ENCODE measurements at places on chromosomes 4 and X.

DNA sequence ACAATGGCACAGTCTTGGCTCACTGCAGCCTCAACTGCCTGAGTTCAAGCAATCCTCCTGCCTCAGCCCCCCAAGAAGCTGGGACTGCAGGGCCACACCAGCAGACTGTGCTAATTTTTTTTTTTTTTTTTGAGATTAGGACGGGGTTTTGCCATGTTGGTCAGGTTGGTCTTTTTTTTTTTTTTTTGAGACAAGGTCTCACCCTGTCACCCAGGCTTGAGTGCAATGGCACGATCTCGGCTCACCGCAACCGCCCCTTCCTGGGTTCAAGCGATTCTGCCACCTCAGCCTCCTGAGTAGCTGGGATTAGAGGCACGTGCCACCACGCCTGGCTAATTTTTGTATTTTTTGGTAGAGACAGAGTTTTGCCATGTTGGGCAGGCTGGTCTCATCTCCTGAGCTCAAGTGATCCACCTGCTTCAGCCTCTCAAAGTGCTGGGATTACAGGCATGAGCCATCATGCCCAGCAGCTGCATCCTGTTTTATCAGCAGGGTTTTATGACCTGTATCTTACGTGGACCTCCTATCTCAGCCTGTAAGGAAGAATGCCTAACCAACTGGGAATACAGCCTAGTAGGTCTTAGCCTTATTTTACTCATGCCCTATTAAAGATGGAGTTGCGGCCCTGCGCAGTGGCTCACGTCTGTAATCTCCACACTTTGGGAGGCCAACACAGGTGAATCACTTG, 13.2 kb upstream of the MRPL1 start:
- DNase-seq, result no peak

DNA sequence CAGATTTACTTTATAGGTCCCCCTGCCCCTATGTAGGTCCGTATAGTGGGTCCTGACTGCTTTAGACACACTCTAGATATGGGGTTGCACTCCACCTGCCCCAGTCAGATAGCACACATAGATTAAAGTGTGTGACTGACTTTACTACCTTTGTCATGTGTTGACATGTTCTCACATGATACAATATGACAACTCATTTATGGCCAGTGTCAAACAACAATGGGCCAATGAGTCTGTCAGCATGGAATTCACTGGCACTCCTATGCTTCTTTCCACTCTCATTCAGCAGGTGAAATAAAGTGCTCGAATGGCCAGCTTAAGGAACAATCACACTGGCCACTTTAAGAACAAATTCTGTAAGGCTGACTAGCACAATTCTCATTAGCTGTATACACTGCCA, 23.8 kb upstream of the FMR1NB start:
- no peak for DNase-seq

DNA sequence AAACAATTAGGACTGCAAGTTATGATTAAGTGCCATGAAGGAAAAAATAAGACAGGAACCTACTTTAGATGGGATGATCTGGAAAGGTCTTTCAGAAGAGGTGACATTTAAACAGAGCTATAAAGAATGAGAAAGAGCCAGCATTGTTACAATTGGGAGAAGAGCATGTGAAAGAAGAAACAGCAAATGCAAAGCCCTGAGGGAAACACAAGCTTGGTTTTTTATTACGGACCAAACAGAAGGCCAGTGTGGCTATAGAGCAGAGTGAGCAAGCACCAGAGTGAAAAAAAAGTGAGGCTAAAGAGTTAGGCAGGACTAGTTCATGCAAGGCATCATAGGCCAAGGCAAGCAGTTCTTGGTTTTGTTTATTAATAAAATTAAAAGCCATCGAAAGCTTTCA, 175.6 kb downstream of the RBMX2 start:
- no peak for DNase-seq

GRCh38 chr4:126916626-126917140, 716.1 kb upstream of the INTU start:
- no peak for DNase-seq

- no peak for DNase-seq
Measured at GRCh38 chr4:153154007-153154975, 50.0 kb upstream of the TRIM2 start.

DNA sequence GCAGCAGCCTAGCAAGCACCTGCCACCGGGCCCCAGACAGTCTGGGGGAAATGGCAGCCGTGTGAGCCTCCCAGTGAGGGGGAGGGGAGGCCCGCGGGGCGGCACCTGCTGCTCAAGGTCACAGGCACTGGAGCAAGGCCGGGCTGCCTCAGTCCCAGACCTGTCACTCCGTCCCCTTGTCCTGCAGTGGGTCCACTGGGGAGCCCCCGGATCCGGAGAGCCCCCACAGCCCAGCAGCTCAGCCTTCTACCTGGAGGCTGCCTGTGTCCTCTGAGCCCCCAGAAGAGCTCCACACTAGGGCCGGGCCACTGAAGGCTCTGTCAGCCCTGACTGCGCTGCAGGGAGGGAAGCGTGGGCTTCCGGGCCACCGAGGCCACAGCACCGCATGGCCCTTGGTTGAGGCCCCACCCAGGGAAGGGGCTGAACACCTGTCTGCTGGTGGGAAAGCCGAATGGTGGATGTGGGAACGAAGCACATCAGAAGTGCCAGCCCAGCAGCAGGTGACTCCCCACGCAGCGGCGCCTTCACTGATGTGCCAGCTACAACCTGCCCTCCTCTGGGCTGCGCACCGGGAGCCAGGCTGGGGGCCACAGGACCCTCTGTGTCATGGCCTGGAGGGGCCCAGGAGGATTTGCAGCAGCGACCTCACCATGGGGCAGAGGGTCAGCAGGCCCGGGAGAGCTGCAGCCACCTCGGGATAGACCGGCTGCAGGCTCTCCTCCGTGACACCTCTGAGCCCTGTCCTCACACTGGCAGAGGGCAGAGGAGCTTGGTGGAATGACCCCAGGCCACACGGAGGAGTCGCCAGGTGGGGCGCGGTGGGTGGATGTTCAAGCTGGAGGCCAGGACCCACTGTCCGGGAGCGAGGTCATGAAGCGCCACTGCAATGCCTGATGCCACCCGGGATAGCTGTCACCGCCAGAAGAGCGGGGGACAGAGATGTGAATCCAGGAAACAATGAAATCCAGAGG, 35.0 kb upstream of the MXD4 start:
- DNase-seq, result no peak

DNA sequence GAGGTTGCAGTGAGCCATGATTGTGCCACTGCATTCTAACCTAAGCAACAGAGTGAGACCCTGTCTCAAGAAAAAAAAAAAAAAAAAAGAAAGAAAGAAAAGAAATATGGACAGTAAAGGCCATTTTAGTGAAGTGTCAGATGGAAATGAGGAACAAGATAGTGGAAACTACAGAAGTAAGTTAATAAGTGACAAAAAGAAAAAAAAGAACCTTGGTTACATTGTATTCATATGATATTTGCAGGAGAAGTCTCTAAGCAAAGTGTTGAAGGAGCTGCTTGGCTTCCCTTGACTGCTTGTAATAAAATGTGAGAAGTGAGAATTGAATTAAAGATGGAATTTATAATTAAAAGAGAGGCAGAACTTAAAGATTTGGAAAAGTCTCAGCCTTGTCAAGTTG, 73.2 kb downstream of the HOPX start:
- no peak for DNase-seq

GRCh38 chrX:45667666-45668065, 467.0 kb upstream of the DIPK2B start:
- DNase-seq, result no peak

DNA sequence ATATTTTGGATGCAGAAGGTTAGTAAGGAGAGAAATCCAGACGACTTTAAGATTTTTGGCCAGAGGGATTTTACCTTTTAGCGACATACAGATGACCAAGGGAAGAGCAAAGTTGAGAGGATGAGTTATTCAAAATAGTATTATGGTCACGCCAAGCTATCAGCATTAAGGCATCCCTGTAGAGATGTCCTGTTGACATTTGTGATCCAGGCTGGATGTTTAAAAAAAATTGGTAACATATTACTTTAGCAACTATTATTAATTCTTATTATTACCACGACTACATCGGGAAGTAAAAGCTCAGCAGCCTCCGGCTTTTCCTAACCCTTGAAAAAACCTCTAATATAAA, 562 bp upstream of the OSTC start:
- no peak for DNase-seq

DNA sequence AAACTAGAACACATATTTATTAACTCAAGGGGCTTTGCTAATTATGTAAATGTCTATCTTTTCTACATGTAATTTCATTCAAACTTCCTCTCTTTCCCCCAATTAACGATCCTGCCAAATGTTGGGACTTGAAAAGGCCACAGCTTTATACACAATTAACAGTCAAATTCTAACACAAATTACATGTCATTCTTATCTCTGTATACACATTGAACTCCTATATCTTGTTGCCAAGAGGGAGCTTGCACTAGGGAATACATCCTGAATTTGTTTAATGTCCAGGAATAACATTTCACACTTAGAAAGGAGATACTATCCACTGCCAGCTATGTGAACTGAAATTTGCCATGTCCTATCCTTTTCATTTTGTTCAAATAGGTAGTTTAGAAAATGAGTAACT, 38.9 kb upstream of the MAB21L2 start:
- DNase-seq, result no peak

DNA sequence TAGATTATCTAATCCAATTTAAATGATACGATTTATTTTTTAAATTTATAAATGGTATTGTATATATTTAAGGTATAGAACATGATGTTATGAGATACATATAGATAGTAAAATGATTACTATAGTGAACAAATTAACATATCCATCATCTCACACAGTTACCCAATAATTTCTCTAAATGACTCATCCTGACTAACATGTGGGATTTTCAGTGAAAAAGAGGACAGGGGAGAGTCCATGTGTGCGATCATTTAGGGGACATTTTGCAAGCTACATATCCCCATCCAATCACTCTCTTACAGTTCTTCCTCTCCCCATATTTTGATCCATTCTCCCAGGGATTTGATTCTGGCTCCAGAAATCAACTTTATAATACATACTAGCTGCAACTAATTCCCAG, 88.2 kb downstream of the ABCB7 start:
- DNase-seq, result no peak

- no peak for DNase-seq
Measured at GRCh38 chr4:77163641-77164040, 6.6 kb downstream of the CCNG2 start.

- no peak for DNase-seq
Measured at GRCh38 chrX:101263766-101264165, 27.4 kb downstream of the TAF7L start.

DNA sequence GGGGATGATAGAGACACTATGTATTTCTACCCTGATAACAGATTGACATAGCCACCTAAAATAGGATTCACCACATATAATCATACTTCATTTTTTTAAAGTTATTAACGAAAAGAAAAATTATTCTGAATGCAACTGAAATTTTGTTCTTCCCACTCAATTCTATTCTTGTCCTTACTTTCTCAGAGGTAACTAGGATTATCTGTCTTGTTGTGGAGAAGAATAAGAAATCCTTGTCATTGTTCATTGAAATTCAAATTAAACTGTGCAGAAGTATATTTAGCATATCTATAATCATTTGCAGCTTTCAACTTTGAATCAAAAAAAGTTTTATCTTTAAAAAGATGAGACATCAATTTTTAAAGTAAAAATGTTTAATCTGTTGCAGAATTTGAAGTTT, 40.4 kb upstream of the PRR27 start:
- DNase-seq, result no peak

DNA sequence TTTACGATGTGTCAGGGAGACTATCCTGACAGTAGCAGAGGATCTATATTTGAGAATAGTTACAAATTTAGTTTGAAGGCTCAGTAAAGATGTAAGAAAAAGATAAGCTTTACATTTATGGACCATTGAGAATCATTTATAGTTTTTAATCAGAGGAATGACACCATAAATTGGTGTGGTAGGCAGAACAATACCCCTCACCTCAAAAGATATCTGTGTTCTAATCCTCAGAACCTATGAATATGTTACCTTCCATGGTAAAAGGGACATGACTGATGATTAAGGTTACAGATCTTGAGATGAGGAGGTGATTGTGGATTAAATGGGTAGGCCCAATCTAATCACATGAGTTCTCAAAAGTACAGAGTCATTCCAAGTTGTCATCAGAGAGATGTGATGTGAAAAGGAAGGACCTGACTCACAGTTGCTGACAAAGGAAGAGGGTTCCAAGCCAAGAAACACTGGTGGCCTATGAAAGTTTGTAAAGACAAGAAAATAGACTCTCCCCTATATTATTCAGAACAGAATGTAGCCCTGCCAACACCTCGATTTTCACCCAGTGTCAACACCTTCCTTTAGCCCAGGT, 27.0 kb downstream of the EREG start:
- DNase-seq, result no peak

DNA sequence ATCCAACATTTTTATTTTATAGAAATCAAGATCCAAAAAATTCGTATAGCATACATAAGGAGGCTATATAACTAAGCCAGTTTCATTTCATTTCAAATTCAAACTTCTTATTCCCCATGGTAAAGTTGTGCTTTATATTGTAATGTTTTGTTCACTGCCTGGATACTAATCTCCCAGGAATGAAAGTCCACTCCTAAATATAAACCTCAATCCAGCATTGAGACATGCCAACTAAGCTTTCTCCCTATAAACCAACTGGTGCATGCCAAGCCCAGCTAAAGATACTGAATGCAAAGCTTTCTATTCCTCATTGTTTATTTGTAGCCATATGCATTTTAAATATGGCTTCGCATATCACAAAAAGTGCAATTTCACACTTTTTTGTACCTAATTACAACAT, 63.8 kb upstream of the INPP4B start:
- no peak for DNase-seq

DNA sequence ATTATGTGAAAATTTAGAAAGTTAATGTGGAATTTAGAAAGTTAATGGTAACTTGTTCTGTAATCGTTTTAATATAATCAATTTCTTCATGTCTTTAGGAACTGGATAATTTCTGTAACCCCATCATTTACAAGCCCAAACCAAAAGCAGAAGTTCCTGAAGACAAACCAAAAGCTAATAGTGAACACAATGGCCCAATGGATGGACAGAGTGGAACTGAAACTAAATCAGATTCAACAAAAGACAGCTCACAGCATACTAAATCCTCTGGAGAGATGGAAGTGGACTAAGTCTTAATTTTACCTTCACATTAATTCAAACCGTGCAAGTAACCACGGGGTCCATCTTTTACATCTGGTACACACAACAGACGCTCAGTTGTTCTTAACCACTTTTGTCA, 48.1 kb upstream of the PLK4 start:
- DNase-seq, result no peak

DNA sequence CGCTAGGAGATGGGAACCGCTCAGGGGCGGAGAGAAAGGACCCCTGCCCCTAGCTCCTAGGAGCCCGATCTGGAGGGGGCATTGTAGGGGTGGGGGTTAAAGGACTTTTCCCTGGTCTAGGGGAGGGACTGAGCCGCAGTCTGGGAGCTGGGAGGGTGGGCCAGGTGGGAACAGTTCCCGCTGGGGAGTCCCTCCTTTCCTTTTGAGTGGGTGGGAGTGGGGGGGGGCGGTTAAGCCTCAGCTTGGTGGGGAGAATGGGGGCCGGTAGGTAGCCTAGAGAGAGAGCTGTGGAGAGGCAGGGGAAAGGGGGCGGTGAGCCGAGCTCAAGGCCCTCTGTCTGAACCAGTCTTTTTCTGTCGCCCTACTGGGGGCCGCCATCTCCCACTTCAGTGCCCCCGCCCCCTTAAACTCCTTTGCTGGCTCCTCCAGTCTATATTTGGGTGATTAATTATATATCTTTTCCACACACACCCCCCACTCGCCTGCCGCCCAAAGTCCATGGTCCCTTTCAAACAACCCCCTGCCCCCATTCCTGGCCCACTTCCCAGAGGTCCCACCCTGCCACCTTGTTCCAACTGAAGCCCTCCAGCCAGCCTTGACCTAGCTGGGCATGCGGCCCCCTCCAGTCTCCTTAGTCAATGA, 822 bp downstream of the ZNF275 start:
- DNase-seq, result no peak

- no peak for DNase-seq
Measured at GRCh38 chr4:40769266-40769665, 19.5 kb downstream of the NSUN7 start.

Measured in stimulated activated CD8-positive, alpha-beta memory T cell treated with anti-CD3 and anti-CD28 coated beads, Interleukin-15, amount 100 ng/mL, for 48 hours (primary cell).